ENCODE measurements at places on chromosomes 5 and 9.

DNA sequence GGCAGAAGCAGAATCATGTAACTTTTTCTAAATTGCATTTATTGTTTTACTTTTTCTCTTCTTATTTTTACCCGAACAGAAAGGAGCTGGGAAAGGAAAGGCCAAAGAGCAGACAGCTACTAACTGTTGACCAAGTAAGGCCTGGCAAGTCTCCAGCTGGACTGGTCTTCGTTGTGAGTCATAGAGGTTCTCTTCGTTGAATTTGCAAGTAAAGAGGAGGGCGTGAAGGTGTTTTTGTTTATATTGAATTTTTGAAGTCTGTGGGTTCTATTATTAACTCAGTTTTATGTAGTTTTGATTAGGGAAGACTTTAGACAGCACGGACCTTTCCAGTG is 416.5 kb upstream of the CCNH start:
- DNase-seq: no peak

DNA sequence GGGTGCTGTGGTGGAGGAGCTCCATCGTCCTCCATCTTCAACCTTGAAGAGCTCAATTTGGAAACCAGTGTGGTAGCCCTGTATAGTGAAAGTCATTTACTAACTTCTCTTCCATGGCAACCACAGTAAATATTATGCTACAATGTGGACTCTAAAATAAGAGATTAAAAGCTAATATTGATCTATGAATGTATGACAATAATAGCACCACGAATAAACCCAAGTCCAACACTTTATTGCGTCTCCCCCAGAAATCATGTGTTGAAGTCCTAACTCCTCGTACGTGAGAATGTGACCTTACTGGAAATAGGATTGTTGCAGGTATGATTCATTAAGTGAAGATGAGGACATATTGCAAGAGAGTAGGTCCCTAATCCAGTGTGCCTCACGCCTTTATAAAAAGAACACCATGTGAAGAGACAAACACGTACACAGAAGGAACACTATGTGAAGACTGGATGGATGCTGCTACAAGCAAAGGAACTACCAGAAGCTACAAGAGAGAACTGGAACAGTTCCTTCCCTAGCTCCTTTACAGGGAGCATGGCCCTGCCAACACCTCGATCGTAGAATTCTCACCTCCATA is 276.2 kb downstream of the PDE4D start:
- DNase-seq: no peak

DNA sequence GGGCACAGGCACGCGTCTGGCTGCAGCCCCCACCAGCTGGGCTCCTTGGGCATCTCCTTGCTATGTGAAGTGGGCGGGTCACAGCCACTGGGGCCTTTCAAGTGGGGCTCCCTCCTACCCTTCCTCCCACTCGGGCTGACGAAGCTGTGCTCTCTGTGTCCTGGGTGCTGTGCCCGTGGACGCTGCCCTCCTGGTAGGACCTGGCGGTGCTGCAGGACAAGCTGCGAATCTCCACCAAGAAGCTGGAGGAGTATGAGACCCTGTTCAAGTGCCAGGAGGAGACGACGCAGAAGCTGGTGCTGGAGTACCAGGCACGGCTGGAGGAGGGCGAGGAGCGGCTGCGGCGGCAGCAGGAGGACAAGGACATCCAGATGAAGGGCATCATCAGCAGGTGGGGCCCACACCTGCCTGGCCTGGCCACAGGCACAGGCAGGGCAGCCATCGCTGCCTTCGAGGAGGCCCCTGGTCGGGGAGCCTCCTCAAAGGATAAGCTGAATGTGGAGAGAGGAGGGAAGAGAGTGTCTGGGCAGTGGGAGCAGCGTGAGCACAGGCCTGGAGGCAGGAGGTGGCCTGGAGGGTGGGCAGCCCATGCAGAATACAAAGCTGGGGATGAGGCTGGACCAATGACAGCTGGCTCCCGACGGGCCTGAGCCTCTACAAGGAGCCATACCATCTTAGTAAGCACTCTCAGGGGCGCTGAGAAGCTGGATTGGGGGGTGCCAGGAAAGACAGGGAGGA is 124.7 kb downstream of the DAB2IP start:
- DNase-seq: no peak

- DNase-seq: no peak
Observed at GRCh38 chr9:35774907-35775635, 16.3 kb upstream of the NPR2 start.

GRCh38 chr9:35972093-35972492 is 14.1 kb upstream of the OR2S2 start:
- no peak for DNase-seq

DNA sequence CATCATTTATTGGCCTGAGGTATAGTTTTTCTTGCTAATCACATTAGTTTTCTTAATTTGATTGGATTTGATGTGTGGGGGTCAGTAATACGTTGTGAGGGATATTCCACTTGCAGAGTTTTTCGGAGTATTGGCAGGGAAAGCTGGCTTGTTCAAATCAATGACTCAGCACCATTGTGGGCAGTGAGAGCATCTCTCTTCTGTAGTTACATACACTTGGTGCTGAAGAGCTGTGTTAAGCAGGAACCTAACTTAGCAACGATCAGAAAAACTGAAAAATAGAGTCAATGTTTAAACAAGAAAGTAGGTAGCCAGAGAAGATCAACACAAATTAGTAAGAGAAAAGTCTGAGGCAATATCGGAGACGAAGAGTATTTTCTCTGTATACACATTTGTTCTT is 344.6 kb upstream of the EDIL3 start:
- DNase-seq: no peak

- no peak for DNase-seq
Observed at GRCh38 chr5:139772089-139772791, 23.4 kb upstream of the PSD2 start.

- DNase-seq: no peak
Observed at GRCh38 chr9:79664375-79664831, 92.6 kb downstream of the TLE4 start.

- peak; percentile 71 for DNase-seq
Observed at GRCh38 chr9:127199001-127199791, 65.4 kb upstream of the GARNL3 start.

GRCh38 chr5:132770476-132771159 is 6.4 kb downstream of the SEPTIN8 start:
- no peak for DNase-seq

DNA sequence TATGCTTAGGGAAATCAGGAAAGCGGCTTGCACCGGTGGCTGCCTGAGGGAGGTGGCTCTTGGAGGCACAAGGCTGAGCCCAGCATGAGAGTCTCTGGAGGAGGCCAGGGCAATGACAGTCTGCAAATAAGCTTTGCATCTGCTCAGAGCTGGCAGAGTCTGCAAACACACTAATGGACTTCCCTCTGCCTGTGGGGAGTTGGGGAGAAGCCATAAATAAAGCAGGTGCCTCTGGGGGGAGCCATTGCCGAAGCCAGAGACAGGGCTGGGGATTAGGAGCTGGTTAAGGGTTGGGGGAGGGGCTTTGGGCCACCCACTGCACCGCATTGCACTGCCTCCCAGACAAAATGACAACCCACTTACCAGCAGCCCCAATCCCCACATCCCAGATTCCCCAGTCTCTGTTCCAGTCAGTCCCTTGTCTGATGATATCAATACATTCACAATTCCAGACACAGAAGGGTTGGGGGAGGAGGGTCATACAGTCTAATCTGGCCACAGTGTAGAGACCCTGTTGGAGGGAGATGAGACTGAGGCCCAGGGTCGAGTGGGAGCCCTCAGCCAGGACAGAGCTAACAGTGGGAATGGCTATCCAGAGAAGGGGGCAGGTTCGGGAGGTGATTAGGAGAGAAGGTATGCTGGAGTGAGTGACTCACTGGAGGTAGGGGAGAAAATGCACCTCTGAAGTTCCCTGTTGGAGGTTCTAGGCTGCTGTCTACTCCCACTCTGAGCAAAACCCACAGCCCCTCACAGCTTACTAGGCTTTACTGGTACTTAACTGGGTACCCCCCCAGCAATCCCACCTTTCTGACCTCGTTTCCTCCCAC is 53.7 kb downstream of the PAX5 start:
- peak; percentile 14 for DNase-seq

GRCh38 chr5:115543365-115544042 is 1.1 kb downstream of the FEM1C start:
- DNase-seq: no peak

DNA sequence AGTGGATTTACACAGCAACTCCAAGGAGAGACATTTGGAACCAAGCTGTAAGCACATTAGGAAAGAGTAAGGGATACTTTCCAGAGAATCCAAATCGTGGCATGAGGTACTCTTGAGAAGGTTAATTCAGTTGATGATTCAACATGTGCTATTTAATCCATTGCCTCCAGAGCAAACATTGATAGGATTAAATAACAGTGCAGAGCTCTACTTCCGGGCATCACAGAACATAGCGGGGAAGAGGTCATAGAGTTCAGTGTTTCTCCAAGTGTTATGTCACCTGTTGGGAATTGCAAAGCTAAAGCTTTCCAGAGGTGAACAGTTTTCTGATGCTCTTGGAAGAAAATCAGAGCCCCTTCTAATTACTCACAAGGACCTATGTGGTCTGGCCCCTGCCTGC is 127.5 kb downstream of the PPP2R2B start:
- DNase-seq: no peak

DNA sequence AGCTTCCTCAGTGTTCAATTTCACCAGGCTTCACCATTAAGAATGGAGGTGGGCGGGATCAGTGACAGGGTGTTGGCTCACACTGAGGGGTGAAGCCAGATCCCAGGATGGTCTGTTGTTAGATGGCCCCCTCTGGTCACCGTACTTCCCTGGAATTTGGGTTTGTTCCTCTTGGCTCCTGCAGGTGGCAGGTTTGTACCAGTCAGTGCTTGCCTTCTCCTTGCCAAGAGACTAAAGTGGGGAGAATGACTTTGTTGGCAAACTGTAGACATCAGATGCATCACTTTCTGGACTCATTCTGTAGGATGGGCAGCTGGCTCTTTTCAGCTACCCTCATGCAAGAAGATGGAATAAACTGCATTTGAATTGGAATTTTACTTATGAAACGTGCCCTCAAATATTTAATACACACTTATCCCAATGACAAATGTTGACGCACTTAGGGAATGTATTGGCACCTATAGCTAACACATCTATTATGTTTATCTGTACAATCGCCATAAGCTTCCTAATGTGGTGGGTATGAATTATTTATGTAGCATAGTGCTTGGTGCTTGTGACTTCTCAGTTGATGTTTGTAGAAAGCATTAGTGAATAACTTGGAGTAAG is 31.4 kb upstream of the ANKRD55 start:
- DNase-seq: peak; percentile 7

DNA sequence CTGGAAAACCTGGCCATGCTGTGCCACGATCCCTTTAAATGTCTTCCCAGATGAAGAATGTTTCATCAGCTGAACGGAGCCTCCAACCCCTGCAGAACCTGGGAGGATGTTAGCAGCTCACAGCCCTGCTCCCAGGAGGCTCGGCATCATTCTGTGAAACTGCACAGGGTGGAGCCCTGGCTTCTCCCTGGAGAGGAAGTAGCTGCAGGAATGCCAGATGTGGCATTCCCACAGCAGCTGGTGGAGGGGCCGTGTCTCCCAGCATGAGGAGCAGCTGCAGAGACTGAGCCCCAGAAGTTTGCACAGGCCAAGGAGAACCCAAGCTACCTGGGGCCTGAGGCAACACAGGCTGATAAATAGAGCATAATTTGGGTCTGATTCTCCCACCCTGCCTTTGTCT is 165.8 kb upstream of the MAP3K1 start:
- DNase-seq: no peak

- DNase-seq: peak; percentile 32
Observed at GRCh38 chr9:27472195-27472594, 51.9 kb upstream of the IFNK start.

DNA sequence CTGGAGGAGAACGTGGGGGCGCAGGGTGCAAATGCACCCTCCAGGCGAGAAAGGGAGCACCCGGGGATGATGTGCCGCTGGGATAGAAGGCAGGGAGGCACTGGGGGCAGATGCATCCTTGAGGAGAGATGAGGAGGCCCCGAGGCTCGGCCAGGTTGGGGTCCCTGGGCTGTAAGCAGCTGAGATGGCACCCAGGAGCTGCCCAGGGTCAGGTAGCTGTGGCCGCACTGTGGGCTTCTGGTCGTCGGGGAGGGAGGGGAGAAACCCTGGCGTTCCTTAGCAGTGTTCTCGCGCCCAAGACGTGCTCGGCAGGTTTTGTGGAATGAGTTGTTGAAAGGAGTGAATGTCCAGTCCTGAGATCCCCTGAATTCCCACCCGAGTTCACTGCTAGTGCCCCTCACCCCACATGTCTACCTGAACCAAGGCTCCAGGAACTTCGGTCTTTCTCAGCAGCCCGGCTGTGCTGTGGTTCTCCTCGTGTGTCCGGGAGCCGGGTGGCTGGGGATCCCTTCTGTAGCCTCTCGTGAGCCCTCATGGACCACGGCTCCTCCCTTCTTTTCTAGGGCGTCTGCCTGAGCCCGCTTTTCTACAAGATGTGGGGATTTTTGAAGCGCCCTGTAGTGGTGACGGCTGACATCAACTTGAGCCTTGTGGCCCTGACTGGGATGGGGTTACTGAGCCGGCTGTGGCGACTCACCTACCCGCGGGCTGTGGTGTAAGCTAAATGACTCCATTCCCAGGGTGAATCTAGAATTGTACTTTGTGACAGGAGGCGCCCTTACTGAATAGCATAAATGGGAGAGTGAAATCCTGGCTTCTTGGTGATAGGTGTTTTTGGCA is 1.1 kb downstream of the POMT1 start:
- no peak for DNase-seq

Measured in NCI-H1694 (cell line).